Mesenteric fat pad (tissue), 1 donor: ENCODE measurements at places on chromosomes 11 and 22.

DNA sequence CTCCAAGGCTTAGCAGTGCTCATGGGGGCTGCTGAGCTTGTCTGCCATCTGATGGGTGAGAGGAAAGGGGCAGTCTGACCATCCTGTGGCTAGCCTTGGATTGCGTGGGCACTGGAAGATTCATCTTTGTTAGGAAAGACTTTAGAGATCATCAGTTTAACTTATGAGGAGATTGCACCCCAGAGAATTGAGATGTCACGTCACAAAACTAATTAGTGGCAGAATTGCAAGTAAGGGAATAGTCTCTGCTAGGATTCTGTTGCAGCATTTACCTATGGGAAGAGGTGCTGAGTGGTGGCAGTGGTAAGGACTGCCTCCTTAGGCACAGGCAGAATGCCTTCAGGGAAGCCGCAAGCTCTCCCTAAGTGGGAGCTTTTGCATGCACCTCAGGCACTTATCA, 42.8 kb upstream of the HSPA8 start:
- no peak for DNase-seq

DNA sequence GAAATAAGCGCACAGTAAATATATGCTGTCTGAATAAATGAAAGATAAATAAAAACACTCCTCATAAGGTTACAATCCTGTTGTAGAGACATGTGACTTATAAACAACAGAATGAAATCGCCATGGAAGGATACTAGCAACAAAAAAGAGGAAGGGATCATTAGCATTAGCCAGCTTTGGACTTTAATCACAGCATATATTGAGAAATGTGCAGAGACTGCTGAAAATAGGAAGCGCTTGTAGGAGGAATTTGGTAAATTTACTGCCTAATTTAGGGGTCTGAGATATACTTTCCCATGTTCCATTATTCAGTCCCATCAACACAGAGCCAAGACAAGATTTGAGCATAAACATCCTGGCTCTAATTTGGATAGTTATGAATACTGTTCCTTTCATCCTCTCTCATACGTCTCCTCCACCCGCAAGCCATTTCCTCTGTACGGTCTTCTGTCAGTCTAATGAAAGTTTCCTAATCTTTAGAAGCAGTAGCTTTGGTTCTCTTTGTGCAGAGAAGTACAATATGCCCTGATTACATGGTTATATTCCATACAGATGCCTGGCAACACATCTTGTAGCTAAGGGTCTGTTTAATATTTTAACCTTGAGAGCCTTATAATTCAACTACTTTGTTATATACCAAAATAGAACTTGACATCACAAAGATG, 37.1 kb upstream of the AKIP1 start:
- DNase-seq = no peak

- DNase-seq = no peak
Measured at GRCh38 chr22:19085233-19085718, 36.9 kb downstream of the DGCR2 start.

DNA sequence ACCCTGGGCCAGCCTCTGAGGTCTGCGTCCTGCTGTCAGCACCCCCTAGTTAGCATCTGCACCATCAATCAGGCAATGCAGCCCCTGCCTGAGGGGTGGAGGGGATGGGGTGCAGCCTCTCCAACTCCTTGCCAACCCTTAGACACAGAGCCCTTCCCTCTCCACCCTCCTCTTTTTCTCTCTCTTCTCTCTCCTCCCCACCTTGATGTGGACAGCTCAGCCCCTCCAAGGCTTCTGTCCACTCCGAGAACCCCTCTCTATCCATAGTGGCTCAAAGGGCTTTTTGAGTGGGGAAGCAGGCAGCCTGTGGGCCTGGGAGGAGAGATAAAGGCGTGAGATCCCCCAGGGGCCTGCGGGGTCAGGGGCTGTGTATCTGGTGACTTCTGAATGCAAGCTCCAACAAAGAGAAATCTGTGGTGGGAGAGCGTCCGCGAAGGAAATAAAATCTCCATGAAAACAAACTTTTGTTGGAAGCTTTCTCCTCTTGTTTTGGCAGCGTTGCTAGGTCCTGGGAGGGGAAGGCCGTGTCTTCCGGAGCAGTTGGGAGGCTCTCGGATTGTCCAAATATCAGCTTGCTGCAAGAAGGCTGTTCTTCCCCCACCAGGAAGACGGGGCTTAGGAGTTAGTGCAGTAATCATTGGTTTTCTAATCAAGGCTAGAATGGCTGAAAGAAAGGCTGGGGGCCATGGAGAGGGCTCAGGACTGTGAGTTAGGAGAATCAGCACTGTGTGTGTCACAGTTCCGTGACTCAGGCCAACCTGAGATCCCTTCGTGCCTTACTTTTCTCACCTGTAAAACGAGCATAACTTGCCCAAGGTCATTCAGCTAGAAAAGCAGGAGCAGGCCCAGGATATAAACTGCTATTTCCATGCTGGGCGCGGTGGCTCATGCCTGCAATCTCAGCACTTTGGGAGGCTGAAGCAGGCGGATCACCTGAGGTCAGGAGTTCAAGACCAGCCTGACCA, 50.3 kb downstream of the PKNOX2 start:
- no peak for DNase-seq

DNA sequence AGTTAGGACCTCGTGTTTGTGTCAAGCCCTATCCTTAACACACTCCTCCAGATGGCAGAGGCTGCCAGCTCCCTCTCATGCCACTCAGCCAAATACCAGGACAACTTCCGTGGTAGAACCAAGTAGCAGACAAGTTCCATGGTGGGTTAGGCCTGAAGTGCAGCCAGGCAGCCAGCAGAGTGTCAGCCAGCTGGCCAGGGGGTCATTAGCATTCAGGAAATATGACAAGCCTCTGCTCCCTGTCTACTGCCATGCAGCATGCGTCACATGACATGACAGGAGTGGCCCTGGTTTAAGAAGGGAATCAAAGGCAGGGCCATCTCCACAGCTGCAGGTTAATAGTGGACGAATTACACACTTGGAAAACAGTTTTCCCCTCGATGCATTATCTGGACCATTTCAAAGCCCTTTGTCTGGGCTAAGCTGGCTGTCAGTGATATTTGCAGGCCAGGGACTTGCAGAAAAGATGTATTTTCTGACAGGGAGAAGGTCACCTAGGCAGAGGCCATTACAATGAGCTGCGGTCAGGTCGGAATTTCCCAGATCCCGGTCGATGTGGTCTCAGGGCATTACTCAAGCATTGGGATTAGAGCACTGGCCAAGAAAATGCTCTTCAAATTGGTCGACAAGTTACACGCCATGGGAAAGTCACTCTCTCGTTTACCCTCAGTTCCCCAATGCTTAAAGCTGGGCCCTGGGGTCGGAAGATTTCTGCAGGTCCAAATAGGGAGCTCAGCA, 461.7 kb upstream of the CADM1 start:
- DNase-seq = no peak

DNA sequence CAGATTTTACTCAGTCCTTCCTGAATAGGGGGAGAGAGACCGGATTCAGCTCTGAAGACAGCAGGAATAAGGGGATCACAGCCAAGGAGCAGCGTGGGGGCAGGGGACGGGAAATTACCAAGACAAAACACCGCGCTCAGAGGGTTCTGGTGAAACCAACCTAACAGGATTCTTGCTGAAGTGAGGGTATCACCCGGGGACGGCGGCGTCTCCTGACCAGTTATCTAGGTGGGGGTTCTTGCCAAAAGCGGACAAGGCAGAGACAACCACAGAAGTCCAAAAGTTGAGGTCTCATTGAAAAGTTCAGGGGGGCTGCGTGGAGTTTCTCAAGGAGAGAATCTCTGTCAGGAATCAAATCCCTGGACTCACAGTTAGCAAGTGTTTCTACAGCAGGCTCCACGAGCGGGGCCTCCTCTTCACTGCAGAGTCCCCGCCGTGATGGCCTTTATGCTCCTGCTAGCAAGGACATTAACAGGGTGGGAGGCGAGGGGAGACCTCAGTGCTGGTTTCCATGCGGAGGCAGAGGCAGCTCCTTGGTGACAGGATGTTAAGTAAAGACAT, 291.0 kb downstream of the BRD1 start:
- DNase-seq = peak; percentile 37

GRCh38 chr22:23289851-23290724, 109.8 kb downstream of the BCR start:
- DNase-seq = no peak

DNA sequence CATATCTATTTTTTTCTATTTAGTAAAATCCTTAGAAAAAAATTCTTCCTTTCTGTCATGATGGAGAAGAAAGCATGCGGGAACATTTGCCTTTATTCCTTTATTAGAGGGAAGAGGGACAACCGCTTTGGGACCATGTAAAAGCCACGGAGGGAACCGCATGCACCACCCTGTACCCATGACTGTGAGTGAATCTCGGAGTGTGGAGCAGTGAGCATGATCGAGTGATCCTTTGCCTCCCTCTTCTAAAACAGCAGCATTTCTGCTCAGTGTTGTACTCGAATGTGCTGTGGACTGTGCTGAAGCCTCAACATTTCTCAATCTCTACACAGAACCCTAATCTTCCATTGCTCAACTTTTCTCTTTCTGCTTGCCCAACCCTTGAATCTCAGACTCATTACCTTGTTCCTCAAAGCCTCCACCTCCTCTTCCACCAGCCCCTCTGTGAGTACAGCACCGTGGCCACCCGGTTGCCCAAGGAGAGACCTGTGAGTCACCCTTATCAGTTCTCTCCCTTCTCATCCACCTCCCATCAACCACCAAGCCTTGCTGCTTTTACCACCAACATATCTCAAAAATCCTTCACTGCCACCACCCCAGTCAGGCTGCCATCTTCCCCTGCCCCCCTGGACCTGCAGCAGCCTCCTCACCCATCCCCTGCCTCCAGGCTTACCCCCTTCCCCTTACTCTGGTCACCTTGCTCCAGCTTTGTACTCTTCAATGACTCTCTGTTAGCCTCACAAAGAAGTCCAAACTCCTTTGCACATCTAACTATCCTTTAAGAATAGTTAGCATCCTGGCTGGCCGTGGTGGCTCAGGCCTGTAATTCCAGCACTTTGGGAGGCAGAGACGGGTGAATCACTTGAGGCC, 103.1 kb downstream of the NAT10 start:
- no peak for DNase-seq

GRCh38 chr11:75490221-75491181, 35.2 kb downstream of the GDPD5 start:
- DNase-seq = no peak

DNA sequence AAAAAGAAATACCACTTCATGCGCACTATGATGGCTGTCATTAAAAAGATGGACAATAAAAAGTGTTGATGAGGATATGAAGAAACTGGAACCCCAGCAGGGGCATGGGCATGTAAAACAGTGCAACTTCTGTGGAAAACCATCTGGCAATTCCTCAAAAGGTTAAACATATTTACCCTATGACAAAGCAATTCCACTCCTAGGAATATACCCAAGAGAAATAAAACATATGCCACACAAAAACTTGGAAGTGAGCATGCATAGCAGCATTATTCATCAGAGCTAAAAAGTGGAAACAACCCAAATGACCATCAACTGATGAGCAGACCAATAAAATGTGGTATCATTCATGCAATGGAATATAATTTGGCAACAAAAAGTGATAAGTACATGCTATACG, 50.1 kb downstream of the LRRC32 start:
- DNase-seq = no peak

DNA sequence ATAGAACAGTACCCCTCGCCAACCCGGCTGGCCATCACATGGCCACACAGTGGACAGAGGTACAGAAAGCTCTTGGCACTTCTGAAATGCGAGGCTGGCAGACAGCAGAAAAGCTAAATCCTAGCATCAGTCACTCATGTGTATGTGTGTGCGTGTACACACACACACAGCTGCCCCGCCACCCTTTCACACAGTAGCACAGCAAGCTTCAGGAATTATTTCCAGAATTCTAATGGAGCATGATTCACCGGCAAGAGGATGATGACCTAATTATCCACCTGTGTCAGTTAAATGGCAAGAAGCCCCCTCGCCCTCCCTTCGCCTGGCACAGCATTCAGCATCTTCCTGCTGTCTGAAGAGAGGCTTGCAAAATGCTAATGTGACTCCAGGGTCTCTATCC, 336.0 kb downstream of the SHANK2 start:
- DNase-seq = no peak

GRCh38 chr11:47669856-47670255, 27.5 kb upstream of the MTCH2 start:
- DNase-seq = peak; percentile 65

- DNase-seq = no peak
Measured at GRCh38 chr22:39622881-39623367, 52.4 kb downstream of the CACNA1I start.

- DNase-seq = no peak
Measured at GRCh38 chr11:1005928-1006327, 30.6 kb downstream of the MUC6 start.

- DNase-seq = no peak
Measured at GRCh38 chr11:61601512-61601911, 20.6 kb upstream of the SYT7 start.

GRCh38 chr11:30100495-30100894, 83.7 kb upstream of the KCNA4 start:
- DNase-seq = no peak

DNA sequence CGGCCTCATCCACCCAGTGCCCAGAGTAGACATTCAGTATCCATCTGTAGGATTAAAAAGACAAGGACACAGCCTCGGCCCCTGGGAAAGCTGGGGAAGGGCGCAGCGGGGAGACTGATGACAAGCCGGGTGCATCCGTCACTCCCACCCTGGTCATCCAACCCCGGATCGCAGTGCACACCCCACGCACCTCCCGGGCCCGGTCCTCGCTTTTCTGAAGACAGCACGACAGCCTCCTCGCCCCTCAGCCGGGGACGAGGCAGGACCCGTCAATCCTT, 1.1 kb downstream of the FCHSD2 start:
- DNase-seq = peak; percentile 82

DNA sequence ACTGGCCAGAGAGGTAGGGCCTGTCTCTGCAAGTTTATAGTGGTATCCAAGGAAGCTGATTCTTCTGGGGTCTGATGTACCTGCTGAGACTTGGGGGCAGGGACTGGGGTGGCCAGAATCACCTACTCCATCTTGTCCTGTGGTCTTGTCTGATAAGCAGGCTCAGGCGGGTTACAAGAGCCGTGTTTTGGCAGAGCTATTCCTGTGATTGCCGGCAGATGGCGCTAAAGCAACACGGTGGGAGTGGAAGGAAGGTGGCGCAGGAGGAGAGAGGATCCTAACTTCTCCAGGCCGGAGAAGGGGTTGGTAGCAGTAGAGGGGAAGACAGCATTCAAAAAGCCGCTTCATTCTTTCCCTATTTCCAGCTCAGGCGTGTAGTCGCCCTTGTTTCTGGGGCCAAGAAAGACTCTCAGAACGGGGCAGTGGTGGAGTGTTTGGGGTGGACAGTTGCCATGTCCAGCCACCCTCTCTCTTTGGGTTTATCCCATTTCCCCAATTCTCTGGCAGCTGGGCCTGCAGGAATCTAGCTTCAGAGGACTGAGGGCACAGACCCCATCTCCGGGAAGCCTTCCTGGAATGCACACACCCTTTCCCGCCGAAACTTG, 15.1 kb downstream of the CHRM1 start:
- DNase-seq = no peak

GRCh38 chr11:115616971-115617370, 112.8 kb upstream of the CADM1 start:
- DNase-seq = no peak

DNA sequence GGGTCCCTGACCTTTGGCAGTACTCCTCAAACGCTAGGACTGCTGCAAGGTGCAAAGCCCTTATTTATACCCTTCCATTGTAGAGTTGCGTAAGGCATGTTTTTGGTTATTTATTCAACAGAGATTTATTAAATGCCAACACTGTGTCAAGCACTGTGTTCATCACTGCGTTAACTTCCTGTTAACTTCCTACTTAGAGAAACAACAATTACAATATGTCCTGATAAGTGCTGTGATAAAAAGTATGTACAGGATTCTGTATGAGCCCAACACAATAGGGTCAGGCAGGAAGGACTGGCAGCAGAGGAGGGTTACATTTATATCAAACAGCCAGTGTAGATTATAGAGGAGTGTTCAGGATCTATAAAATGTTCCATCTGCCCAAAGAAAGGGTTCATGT, 812.8 kb upstream of the API5 start:
- DNase-seq = no peak

- no peak for DNase-seq
Measured at GRCh38 chr11:70501933-70502540, 103.7 kb downstream of the CTTN start.
